ENCODE measurements at places on chromosomes 16 and 17. TPM values are rescaled to one million over a fixed set of nuclear protein-coding genes. Genes with fewer than 3 reads are reported as not detected.
A peak's percentile ranks its signal among the peaks of the same experiment; 100 is the strongest.

- no peak for DNase-seq
These were observed 13.3 kb upstream of the RMI2 start for GRCh38 chr16:11331967-11332366.

DNA sequence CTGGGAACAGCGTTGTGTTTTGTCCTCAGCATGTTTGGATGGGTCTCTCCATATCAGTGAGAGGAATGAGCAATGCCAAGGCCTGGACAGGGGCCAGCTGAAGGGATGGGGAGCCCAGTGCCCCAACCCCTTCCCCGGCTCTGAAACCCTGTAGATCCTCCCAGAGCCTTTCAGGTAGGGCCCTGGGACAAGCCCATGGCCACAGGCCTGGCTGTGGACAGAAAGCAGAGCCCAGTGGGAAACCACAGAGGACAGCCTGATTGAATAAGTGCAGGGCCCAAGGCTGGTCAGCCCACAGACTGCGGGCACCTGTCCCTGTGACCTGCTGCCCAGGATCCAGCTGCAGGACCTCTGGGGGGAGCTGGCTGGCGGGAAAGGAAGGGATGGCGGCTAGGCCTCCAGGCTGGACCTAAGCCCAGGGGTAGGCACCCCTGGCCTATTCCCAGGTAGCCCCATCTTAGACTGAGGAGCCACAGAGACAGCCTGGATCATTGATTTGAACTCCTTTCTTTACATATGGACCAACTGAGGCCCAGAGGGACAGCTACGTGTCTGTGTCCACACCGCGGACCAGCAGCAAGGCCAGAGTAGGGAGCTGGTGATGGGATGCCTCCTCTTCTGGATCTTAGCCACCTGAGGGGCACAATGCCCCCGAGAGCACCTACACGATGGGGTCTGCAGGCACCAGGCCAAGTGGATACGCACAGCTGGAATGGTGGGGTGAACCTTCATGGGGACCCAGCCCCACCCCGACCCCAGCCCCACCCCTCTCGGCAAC is 1.3 kb downstream of the CCDC102A start:
- DNase-seq: peak; percentile 24

- DNase-seq: peak; percentile 92
These were observed at the start of gene PLD6 for GRCh38 chr17:17206124-17206912. TSS of gene PLD6 (minus strand) at chr17:17206333. CDS start at chr17:17206286, 47 bp downstream.

- DNase-seq: peak; percentile 92
These were observed 14.5 kb downstream of the C17orf100 start for GRCh38 chr17:6666077-6666521.

GRCh38 chr16:57720142-57720575 is 15.4 kb upstream of the KATNB1 start:
- DNase-seq: peak; percentile 81

The WNK4 gene
- polyA plus RNA-seq: 1.3 TPM

The GLIS2 gene
- polyA plus RNA-seq: 9.0 TPM

- DNase-seq: no peak
These were observed 4.6 kb downstream of the RASD1 start for GRCh38 chr17:17491546-17491988.

- DNase-seq: no peak
These were observed 54.9 kb downstream of the SIAH1 start for GRCh38 chr16:48330189-48330840.

The SRCIN1 gene
- polyA plus RNA-seq: 1.9 TPM

DNA sequence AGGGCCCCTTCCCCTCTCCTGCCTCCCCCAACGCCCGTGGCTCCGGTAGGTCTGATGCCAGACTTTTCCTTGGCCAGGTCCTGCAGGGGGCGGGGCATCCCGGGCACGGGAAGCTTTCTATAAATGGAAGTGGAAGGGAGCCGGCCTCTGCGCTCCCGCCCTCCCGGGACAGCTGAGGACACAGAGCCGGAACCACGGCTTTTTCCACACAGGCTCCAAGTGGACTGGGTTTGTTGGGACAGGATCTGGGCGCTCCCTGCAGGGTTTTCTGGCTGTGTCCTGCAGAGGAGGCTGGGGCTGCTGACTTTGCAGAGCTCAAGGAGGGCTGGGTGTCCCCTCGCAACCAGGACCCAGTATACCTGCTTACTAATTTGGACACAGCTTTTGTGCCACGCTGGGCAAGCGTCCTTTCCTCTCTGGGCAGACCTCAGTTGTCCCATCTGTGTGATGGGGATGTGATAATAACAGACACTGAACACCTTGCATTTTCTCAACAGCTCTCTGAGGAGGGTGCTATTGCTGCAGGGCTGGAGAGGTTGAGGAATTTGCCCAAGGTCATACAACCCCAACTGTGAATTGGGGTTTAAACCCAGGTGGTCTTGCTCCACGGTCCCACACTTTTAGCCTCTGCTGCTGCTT is 1.8 kb downstream of the TNS4 start:
- peak; percentile 92 for DNase-seq

DNA sequence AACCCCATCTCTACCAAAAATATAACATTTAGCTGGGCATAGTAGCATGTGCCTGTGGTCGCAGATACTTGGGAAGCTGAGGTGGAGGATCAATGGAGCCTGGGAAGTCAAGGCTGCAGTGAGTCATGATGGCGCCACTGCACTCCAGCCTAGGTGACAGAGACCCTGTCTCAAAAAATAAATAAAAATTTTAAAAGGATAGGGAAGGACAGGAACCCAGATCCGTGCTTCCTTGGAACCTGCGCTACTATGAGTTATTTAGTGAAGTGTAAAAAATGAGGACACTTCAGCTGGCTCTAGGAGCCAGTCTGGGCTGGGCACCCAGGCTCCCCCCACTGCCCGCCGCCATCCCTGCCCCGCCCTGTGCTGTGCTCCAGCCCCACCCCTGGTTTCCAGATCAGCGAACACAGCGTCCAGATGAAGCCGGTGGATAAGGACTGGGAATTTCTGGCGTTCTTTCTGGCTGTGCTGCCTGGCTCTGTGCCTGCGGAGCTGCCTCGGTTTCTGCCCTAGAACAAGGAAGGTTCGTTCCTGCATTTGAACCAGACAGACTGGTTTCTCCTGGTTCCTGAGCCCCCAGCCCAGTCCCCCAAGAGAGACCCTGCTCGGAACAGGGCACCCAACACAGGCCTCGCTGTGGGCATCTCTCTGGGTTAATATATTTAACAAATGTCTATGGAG is 18.5 kb downstream of the PLLP start:
- DNase-seq: peak; percentile 93

GRCh38 chr17:19590912-19591551 is 57.4 kb downstream of the SLC47A1 start:
- DNase-seq: no peak

The KRT27 gene
- not detected for polyA plus RNA-seq

GRCh38 chr17:78401891-78402290 is 23.4 kb downstream of the PGS1 start:
- no peak for DNase-seq

The CYBC1 gene
- polyA plus RNA-seq: 35.9 TPM

DNA sequence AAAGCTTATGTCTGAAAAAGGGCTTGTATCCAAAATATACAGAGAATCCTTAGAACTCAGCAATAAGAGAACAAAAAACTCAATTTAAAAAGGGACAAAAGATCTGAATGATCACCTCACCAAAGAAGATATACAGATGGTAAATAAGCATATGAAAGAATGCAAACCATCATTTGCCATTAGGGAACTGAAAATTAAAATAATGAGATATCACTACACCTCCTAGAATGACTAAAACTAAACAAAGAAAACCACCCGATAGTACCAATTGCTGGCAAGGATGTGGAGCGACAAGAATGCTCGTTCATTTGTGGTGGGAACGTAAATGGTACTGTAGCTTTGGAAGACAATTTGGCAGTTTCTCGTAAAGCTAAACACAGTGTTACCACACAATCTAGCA is 66.9 kb upstream of the MPHOSPH6 start:
- no peak for DNase-seq

The PPM1E gene
- 0.08 TPM for polyA plus RNA-seq
